ENCODE measurements at places on chromosomes 2 and 18.

- DNase-seq = no peak
Observed at GRCh38 chr2:27021253-27022049, 11.3 kb upstream of the TMEM214 start.

- DNase-seq = no peak
Observed at GRCh38 chr2:157929871-157930667, 53.9 kb upstream of the ACVR1 start.

DNA sequence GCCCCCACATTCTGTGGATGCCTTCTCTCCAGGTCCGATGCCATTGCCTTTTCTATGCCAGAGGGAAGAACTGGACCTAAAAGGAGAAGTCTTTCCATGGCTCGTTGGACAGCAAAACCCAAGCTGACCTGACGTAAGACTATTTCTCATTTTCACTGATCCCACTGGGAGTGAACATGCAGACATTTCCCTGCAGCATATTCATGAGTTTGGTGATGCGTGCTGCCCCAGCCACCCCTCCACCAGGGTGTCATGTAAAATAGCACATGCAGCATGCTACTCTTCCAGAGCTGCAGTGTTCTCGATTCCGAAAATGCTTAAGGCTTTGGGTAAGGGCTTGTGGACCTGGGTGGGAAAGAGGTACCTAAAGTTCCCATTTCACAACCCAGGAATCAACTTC, 221.2 kb downstream of the UXS1 start:
- no peak for DNase-seq

GRCh38 chr18:73647391-73647790, 500.2 kb downstream of the FBXO15 start:
- no peak for DNase-seq

DNA sequence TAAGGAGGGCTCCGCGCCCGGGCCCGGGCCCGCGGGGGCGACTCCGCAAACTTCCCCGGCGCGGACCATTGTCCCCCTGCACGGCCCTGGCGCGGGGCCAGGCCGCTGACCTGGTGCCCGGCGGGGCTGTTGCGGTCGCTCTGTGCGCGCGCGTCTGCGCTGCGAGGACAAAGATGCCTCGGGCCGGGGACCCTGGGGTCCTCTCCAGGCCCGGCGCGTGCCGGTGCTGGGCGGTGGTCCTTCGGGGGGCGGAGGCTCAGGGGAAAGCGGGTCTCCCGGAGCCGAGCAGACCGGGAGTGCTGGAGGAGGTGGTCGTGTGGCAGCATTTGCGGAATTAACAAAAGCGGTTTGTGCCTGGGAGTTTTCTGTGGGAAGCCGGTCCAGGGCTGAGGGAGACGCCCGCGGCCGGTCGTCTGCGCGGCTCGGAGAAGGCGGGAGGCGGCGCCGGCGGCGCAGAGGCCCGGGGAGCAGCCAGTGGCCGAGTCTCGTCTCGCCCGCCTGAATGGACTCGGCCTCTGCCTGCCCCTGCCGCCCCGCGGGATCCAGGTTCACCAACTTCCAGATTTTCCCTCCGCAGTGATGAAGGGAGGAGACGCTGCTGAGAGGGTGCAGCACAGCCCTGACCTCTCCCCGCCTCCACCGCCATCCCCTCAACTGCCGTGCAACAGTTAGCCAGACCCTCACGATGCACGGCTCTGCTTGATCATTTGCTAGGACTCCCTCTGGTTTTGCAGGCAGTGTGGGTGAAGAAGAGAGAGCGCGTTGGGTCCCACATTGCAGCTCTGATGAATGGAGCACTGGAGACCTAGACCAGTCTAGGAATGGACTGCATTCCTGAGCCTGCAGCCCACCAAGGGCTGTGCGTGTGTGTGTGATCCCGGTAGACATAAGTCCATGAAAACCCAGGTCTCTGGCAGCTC, 705 bp downstream of the EFR3B start:
- no peak for DNase-seq

- DNase-seq = no peak
Observed at GRCh38 chr2:51011693-51012092, 20.2 kb downstream of the NRXN1 start.

DNA sequence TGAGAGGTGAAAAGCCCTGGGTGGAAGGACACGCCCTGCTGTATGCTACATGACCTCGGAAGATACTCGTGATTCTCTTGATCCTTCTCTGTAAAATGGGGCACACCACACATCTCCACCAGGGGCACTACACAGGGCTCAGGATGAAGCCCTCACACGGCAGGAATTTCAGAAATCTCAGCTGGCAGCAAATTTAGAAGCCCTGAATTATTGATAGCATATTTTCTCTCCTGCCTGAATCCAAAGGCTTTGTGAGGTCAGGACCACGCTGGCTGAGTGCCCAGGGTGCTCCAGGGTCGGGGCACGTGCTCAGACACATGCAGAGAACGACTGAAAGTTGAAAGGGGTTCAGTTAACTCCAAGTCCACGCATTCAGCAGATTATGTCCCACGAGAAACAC, 42.1 kb upstream of the GALR1 start:
- DNase-seq = peak; percentile 39

GRCh38 chr2:118813601-118814339, 33.7 kb downstream of the EN1 start:
- no peak for DNase-seq

DNA sequence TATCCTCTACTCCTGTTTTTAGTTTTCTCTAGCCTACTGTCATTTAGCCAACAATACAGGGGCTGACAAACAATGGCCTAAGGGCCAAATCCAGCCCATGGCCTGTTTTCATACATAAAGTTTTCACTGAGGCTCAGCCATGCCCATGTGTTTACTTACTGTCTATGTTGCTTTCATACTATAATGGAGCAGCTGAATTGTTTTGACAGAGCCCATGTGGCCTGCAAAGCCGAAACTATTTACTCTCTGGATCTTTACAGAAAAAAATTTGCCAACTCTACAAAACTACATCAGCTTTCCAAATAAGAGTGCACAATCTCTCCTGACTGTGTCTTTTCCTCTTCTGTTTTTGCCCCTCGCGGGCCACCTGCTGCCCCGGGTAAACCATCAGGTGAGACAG, 24.0 kb downstream of the LGALSL start:
- no peak for DNase-seq

DNA sequence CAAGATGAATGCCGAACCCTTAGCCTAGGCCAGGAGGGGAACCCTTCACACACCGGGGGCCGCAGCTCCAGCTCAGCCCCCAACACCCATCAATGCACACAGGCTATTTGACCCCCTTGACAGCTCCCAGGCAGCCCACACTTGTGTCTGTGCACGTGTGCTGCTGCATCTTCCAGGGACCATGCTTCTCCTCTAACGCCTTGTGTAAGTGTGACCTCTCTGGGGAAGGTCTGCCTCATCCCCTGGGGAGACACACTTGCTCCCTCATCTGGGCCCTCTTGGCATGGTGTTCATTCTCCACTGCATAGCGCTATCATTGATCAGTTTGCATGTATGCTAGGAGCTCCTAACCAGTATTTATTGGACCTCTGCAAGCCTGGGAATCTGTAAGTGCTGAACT, 120.0 kb upstream of the FHL2 start:
- DNase-seq = no peak

- DNase-seq = peak; percentile 20
Observed at GRCh38 chr18:3380384-3380961, 69.5 kb upstream of the TGIF1 start.

- DNase-seq = no peak
Observed at GRCh38 chr2:148990968-148991367, 47.5 kb upstream of the LYPD6B start.

DNA sequence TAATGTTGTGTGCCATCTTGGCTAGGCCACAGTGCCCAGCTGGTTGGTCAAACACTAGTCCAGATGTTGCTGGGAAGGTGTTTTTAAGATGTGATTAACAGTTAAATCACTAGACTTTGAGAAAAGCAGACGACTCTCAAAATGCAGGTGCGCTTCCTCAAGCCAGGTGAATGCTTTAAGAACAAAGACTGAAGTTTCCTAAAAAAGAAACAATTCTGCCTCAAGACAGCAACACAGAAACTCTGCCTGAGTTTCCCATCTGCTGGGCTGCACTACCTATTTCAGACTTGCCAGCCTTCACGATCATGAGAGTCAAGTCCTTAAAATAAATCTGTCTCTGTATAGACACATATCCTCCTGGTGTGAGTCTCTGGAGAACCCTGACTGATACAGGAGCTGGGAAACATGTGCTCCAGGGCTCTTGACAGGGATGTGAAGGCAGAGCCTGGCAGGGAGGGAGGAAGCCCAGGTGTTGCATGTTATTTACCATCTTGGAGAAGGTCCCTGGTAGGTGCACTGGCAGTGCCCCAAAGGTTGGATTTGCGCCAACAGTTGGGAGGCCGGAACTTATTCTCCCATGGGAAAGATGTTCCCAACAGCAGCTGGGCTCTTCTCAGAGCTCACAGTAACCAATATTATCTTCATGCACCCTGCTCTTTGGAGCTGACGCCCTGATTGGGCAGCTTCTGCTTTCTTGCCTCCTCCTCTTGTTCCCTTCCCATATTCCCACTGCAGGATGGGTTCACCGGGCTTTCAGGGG, 43.9 kb downstream of the ST6GAL2 start:
- no peak for DNase-seq

DNA sequence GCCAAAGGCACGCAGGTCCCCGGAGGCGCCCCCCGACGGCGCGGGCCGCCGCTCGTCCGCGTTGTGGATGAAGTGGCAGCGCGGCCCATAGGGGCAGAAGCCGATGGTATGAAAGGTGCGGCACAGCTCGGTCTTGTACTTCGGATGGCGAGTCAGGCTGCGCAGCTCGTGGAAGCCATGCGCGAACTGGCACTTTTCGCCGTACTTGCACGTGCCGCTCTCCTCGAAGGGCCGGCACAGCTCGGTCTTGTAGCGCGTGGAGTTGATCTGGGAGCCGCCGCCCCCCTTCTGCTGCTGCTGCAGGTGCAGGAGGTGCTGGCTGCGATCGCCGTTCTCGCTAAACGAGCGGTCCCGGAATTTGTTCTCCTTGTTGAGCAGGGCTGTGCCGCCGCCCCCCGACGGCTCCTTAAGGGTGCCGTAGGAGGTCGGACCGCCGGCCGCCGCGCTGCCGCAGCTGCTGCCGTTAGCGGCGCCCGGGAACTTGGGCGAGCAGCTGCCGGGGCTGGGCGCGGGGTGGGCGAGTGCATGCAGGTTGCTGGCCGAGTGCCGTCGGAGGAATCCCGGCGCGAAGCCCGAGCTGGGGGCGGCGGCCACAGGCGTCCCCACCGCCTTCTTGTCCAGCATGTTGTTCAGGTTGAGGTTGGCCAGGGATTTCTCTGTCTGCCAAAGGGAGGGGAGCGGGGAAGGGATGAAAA, 1.2 kb downstream of the ZFP36L2 start:
- peak; percentile 59 for DNase-seq

DNA sequence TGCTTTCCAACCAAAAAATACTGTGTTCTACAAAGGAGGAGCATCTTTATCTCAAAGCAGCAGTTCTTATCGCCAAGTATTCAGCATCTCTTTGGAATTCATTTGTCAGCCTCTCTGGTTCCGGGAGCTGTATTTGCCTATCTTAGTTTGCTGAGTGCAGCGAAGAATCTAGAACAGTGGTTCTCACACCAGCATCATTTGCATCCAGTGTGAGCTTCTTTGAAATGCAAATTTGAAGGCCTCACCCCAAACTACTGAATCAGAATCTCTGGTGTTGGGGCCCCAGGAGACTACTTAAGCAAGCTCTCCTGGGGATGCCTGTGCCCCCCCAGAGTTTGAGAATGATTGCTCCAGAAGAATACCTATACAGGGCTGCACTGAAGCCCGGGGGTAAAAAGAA, 1.5 kb upstream of the PTPN2 start:
- no peak for DNase-seq

DNA sequence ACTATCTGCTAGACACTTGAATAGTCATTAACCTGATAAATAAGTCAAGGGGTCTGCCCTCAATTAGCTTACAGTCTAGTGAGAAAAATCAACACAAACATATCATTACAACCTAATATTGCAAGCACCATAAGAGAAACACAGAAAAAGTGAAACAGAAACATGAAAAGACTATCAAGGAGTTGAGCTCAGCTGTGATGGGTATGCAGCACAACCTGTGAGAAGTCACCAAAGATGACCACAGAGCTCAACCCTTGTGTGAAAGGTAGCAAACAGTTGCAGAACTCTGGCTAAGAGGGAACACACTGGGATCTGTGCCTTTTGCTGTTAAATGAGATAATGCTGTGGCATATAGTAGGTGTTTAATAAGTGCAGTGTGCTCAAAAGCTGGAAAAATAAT, 11.7 kb downstream of the ZNF385B start:
- no peak for DNase-seq

DNA sequence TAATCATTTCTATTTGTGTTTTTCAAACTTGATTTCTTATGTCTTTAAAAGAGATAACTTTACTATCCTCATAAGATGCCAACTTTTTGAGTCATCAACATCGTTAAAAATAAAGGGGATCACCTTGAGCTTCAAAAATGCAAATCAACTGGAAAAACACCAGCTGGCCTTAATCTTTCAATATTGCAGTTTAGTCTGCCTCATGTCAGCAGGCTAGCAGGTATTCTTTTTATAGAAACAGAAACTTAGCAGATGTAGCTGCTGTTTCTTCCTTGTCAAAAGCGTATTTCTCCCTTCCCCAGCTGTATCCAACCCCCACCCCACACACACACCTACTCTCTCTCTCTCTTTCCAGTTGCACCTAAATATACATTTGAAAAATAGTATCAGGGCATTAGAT, 154.1 kb upstream of the ZNF804A start:
- no peak for DNase-seq

- DNase-seq = no peak
Observed at GRCh38 chr2:7015007-7015950, 98.1 kb downstream of the RNF144A start.

GRCh38 chr2:217101972-217102371, 242.1 kb upstream of the TNP1 start:
- DNase-seq = no peak

- DNase-seq = no peak
Observed at GRCh38 chr2:232520489-232520888, 301 bp downstream of the PRSS56 start.

- DNase-seq = no peak
Observed at GRCh38 chr2:199797431-199798403, 53.3 kb downstream of the FTCDNL1 start.

DNA sequence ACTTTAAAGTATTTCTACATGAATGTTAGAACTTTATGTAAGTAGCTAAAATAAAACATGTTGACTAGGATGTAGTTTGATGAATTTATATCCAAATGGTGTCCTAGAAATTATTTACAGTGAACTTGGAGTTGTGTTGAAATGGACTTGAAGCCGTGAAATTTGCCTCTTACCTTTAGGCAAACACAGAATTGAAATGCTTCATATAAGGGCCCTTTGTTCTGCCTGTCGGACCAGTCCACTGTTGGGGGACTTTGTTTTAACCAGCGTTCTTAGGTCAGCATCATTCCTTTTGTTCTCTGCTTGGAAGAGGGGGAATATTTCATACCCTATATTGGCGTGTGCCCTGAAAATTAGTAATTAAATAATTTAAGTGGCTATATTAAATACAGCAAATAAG, 18.3 kb downstream of the RAB12 start:
- DNase-seq = no peak

- DNase-seq = no peak
Observed at GRCh38 chr18:50451100-50451842, 76.4 kb downstream of the SKA1 start.

GRCh38 chr2:12212841-12213597, 466.6 kb downstream of the LPIN1 start:
- no peak for DNase-seq

- DNase-seq = no peak
Observed at GRCh38 chr18:75350857-75351256, 76.6 kb downstream of the SMIM21 start.

Data from hematopoietic multipotent progenitor cell treated with erythropoietin and hydrocortisone succinate and interleukin-3 and kit ligand, for 15 days (in vitro differentiated cells).